ENCODE measurements at places on chromosomes 6 and 20. TPM values are rescaled to one million over a fixed set of nuclear protein-coding genes. Genes with fewer than 3 reads are reported as not detected.

The DNAH8 gene
- total RNA-seq, result not detected

The APCDD1L gene
- 0.98 TPM for total RNA-seq

The CPXM1 gene
- total RNA-seq, result 19.4 TPM

The SUMO4 gene
- total RNA-seq, result 3.9 TPM

The HTR1E gene
- not detected for total RNA-seq

The CLVS2 gene
- 1.5 TPM for total RNA-seq

The TFAP2D gene
- not detected for total RNA-seq

The DDX39B gene
- 299 TPM for total RNA-seq

All from vagina (tissue), 2 donors.